Caco-2 (cell line): ENCODE measurements at places on chromosomes 1 and 21.
A peak's percentile ranks its signal among the peaks of the same experiment; 100 is the strongest.

DNA sequence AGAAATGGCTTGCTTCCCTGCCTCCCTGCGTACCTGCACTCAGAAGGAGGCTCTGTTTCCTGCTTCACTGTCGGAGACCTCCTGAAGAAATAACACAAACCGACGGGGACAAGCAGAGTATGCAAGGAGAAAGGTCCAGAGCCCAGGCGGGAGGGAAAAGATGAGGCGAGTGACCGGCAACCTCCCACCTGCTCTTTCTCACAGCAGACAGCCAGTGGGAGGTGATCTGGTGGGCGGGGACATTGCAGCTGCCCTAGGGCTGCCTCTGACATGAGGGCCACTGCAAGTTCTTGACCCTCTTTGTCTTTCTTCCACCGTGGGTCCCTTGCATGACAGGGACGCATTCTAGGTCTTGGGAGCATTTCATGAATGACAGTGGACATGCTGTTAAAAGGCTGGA, 368.2 kb downstream of the CAMTA1 start:
- H3K4me1 ChIP-seq, result no peaks in the 10 kb centered on the region
- H3K27ac ChIP-seq, result no peak overlapping the region
- H3K4me3 ChIP-seq, result no peak overlapping the region
- no peaks in the 10 kb centered on the region for H3K36me3 ChIP-seq
- H3K27me3 ChIP-seq, result no peaks in the 10 kb centered on the region
- DNase-seq, result no peak

DNA sequence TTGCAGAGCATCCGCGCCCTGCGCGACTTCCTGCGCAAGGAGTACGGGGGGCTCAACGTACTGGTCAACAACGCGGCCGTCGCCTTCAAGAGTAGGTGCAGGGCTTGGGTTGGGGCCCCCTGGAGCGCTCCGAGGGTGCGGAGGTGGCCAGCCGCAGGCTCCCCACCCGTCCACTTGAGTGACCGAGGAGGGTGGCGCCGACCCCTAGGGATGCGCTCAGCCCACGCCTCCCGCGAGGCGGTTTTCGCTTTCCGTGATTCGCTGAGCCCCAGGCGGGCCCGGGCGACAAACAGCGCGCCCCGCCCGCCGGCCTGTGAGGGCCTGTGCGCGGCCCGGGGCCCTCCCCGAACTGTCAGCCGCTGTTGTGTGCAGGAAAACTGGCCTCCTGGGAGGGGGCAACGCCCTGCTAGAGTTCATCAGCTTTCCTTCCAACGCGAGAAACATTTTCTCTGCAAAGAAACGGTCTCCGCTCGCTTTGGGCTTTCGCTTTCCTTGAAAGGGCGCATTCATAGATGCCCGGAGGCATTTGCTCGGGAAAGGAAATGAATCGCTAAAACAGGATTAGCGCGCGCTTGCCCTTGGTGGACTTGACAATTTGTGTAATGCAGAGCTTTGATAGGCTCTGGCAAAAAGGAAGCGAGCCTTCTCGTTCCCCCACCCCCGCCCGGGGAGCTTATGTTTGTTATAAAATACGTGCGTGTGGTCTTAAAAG, 668 bp downstream of the CBR3 start:
- H3K27me3 ChIP-seq, result no peaks in the 10 kb centered on the region
- H3K36me3 ChIP-seq, result no peaks in the 10 kb centered on the region
- DNase-seq, result peak; percentile 46
- H3K4me3 ChIP-seq, result peak overlapping the region; percentile 58
- no peak overlapping the region for H3K27ac ChIP-seq
- peaks cover 10% of the 10 kb centered on the region for H3K4me1 ChIP-seq

DNA sequence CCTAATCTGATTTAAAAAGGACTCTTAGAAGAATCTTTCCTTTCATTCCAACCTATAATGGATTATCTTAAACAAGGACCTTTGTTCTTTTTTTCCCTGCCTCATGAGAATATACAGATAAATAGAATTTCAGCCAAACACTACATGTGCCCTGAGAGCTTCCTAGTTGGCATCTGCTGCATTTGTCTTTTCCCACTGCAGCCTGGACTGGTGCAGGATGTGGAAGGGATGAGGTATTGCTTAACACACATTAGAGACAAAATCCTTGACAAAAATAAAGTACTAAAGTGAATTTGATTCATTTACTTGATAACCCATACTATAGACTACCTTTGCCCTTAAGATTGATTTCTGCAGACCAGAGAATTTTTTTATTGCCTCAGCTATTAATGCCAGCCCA, 59.5 kb downstream of the PALMD start:
- no peaks in the 10 kb centered on the region for H3K27me3 ChIP-seq
- H3K4me1 ChIP-seq, result no peaks in the 10 kb centered on the region
- no peak overlapping the region for H3K4me3 ChIP-seq
- DNase-seq, result no peak
- no peak overlapping the region for H3K27ac ChIP-seq

GRCh38 chr1:184191181-184191621, 139.7 kb downstream of the TSEN15 start:
- peaks cover 9% of the 10 kb centered on the region; the same call in 1 of the 2 replicates for H3K4me1 ChIP-seq
- H3K27me3 ChIP-seq, result no peaks in the 10 kb centered on the region; the same call in 1 of the 2 replicates
- H3K27ac ChIP-seq, result no peak overlapping the region
- no peak overlapping the region for H3K4me3 ChIP-seq
- H3K36me3 ChIP-seq, result no peaks in the 10 kb centered on the region

DNA sequence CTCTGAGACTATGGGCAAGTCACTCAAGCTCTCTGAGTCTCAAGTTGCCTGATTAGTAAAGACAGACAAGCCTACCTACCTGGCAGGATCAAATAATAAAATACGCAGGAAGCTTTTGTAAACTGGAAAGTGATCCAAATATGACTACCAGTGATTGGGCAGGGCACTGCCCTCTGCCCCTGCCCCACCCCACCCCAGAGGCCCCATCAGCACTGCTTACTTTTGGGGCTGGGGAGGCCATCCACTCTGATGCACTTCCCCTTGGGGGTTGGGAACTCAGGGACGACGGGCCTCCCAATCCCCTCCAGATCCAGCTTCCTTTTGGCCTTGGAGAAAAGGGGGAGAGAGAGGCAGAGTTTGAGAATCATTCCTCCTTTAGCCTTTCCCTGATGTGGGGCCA, 6.9 kb downstream of the E2F2 start:
- H3K4me3 ChIP-seq, result no peak overlapping the region
- DNase-seq, result no peak
- H3K27ac ChIP-seq, result no peak overlapping the region
- no peaks in the 10 kb centered on the region for H3K4me1 ChIP-seq
- no peaks in the 10 kb centered on the region; the same call in 1 of the 2 replicates for H3K36me3 ChIP-seq

- H3K27ac ChIP-seq, result no peak overlapping the region
- no peaks in the 10 kb centered on the region for H3K4me1 ChIP-seq
- H3K4me3 ChIP-seq, result no peak overlapping the region
- H3K27me3 ChIP-seq, result no peaks in the 10 kb centered on the region
Observed at GRCh38 chr1:31769720-31770390, 5.7 kb upstream of the ADGRB2 start.

DNA sequence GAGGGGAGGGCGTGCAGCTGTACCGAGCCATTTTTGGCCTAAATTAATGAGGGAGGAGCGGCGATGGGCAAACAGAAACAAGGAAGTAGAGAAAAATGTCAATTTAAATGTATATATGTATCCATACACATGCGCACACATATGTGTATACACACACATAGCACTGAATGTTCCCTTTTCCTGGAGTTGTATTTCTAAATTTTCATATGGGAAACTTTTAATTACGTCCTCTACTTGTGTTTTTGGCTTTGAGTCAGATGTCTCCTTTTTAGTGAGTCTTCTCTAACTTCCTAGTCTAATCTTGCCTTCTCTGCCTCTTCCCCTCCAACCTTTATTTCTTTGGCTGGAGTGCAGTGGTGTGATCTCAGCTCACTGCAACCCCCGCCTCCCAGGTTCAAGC, 15.4 kb upstream of the CYYR1 start:
- no peaks in the 10 kb centered on the region for H3K4me1 ChIP-seq
- H3K27me3 ChIP-seq, result no peaks in the 10 kb centered on the region
- H3K36me3 ChIP-seq, result no peaks in the 10 kb centered on the region
- no peak overlapping the region for H3K27ac ChIP-seq

GRCh38 chr1:35675773-35676172, 34.4 kb upstream of the PSMB2 start:
- H3K4me3 ChIP-seq, result no peak overlapping the region
- no peak for DNase-seq
- no peak overlapping the region for H3K27ac ChIP-seq

DNA sequence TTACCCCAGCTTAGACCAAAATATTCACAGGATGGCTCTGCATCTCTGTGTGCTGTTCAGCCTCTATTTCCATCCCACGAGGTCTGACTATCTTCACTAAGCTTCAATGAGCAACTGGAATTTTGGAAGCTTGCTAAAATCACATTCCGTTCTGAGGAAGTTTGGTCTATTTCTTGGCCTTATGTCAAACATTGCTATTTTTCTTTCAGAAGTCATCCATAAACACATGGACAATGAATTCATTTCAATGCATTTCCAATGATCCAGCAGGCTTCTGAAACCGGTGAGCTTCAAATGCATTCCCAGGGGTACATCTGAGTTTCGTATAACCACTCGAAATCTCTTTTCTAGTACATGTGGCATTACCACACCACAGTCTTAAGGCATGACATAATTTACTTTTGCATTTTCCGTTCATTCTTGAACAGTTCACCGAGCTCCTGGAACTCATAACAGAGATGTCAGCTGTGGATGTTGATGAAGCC, 294.1 kb upstream of the KAZN start:
- H3K36me3 ChIP-seq, result no peaks in the 10 kb centered on the region
- no peak overlapping the region for H3K27ac ChIP-seq
- no peak overlapping the region for H3K4me3 ChIP-seq
- H3K27me3 ChIP-seq, result no peaks in the 10 kb centered on the region
- no peak for DNase-seq
- no peaks in the 10 kb centered on the region for H3K4me1 ChIP-seq

DNA sequence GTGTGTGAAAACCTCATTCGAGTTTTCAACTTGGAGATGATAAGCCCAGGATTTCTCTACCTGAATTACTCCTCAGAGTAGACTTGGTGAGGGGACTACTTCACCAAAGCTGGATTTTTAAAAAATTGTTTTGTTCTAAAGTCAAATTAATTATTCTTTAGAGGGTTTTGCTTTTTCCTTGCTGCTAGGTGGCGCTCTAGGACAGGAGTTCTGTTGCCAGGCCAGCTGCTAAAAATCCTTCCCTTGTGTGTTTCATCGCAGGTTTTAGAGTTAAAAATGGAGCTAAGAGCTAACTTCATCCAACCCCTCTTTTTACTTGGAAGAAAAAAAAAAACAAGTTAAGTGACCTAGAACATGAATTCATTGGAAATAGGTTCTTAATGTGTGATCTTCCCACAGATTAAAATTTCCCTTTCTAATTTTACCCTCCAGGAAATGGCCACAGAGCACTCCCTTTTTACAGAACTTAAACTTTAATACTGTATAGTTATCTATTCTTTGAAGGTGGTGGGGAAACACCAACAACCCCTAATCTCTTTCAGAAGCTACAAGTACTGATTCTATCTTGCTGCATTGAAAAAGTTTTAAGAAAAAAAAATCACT, 36.7 kb upstream of the FAM163A start:
- no peak overlapping the region for H3K4me3 ChIP-seq
- no peak overlapping the region for H3K27ac ChIP-seq
- H3K27me3 ChIP-seq, result no peaks in the 10 kb centered on the region
- no peaks in the 10 kb centered on the region for H3K36me3 ChIP-seq

GRCh38 chr1:33902486-33903209, 38.8 kb downstream of the HMGB4 start:
- H3K4me3 ChIP-seq, result no peak overlapping the region
- H3K4me1 ChIP-seq, result no peaks in the 10 kb centered on the region
- H3K27me3 ChIP-seq, result no peaks in the 10 kb centered on the region
- H3K27ac ChIP-seq, result no peak overlapping the region
- DNase-seq, result no peak

GRCh38 chr1:186022184-186022583, 288.0 kb downstream of the HMCN1 start:
- no peaks in the 10 kb centered on the region for H3K36me3 ChIP-seq
- H3K4me3 ChIP-seq, result no peak overlapping the region

- H3K36me3 ChIP-seq, result no peaks in the 10 kb centered on the region
- H3K4me1 ChIP-seq, result peaks cover 23% of the 10 kb centered on the region
- no peak overlapping the region for H3K4me3 ChIP-seq
Observed at GRCh38 chr1:116466810-116467557, 93.9 kb downstream of the ATP1A1 start.

GRCh38 chr21:44539991-44540666, at the start of gene KRTAP10-1:
KRTAP10-1 (minus strand) TSS chr21:44540195; CDS start chr21:44540150, 45 bp downstream.
- no peak within 1 kb of the TSS for H3K27ac ChIP-seq
- H3K4me3 ChIP-seq, result no peak within 1 kb of the TSS
- H3K27me3 ChIP-seq, result no peaks in the 10 kb centered on the region
- no peak for DNase-seq
- H3K36me3 ChIP-seq, result no peaks in the 10 kb centered on the region

DNA sequence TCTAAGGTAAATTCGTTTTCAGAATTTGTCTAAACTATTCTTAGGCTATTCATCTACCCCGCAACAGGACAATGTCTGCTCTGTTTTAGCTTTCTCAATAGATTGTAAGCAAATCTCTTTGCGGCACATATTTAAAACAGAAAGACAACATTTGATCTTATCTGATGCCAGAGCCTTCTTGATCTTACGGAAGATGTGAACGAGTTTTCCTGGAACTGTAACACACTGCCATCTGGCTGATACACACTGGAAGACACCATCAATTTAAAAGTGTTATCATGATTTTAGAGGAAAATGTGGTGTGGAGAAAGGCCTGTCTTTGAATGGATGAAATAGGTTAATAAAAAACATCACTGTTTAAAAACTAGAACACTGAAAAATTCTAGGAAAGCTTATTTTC, 36.1 kb downstream of the COA6 start:
- H3K4me1 ChIP-seq, result no peaks in the 10 kb centered on the region
- no peaks in the 10 kb centered on the region for H3K27me3 ChIP-seq
- no peak for DNase-seq
- no peak overlapping the region for H3K4me3 ChIP-seq
- H3K36me3 ChIP-seq, result peaks cover 2% of the 10 kb centered on the region
- H3K27ac ChIP-seq, result no peak overlapping the region

GRCh38 chr1:71792264-71792663, 490.1 kb downstream of the NEGR1 start:
- DNase-seq, result no peak
- no peak overlapping the region for H3K27ac ChIP-seq
- H3K27me3 ChIP-seq, result no peaks in the 10 kb centered on the region
- H3K36me3 ChIP-seq, result no peaks in the 10 kb centered on the region

DNA sequence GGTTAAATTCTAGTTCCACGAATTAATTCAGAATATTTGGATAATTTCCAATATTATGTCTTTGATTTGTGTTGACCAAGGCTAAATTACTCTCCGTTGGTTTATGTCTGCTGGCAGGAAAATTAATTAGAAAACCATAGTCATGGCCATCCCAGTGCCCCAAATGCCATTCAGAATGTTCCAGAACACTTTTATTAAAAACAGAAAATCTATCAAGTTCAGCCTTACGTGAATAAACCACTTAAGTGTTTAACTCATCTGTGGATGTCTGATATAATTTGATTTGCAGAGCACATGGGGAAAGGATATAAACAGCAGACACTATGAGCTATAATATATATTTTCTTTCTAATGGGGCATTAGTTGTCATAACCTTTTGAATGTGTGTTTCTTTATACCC, 480.7 kb downstream of the MRPL39 start:
- no peak overlapping the region for H3K4me3 ChIP-seq
- no peak for DNase-seq
- no peaks in the 10 kb centered on the region for H3K4me1 ChIP-seq
- no peak overlapping the region for H3K27ac ChIP-seq
- no peaks in the 10 kb centered on the region for H3K27me3 ChIP-seq
